ENCODE measurements at places on chromosomes 7 and 10. TPM values are rescaled to one million over a fixed set of nuclear protein-coding genes. Genes with fewer than 3 reads are reported as not detected.

The ZNF316 gene
- total RNA-seq = 21.6 TPM

The PLOD3 gene
- total RNA-seq = 25.4 TPM

The FAM221A gene
- 1.9 TPM for total RNA-seq

The PILRA gene
- 2.1 TPM for total RNA-seq

DNA sequence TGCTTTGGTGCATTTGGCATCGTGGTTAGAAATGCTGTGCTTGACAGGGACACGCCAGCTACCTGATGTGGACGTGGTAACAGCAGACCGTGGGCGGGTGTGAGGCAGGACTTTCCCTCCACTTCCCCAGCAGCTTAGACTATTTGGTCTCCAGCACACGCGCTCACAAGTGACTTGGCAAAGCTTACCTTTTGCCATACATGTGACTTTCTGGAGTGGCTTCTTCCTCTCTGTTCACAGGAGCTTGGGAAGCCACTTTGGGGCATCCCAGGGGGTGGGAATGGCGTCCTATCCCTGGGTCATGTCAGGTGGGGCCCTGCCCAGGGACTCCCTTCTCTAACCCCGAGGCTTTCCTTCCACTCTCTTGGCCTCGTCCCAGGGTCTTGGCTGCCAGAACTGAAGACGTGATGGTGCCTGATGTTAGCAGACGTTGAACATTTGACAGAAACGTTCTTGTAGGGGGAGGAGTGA, 228.7 kb upstream of the KLF6 start:
- DNase-seq = no peak

DNA sequence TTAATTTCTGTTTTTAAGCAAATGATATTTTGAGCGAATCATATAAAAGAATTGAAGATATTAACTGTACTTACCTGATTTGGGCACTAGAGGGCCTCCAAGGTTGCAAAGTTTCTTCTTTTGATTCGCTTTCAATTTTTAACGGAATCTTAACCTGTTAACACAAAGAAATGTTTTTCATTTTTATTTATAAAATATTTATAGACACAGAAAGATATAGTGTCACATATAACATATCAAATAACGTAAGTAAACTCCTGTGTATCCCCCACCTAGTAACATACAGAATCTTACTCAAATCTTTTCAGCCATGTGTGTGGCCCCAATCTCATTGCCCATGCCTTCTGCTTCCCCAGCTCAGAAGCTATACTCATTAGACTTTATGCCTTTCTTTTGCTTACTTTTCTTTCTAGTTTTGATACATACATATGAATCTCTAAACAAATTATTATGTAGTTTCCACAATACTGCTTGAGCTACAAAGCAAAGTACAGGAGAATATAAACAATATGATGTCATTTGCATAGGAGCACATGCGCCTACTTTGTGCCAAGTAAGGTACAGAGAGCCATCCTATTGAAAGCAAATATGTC, 49.5 kb upstream of the ZPBP start:
- DNase-seq = no peak

DNA sequence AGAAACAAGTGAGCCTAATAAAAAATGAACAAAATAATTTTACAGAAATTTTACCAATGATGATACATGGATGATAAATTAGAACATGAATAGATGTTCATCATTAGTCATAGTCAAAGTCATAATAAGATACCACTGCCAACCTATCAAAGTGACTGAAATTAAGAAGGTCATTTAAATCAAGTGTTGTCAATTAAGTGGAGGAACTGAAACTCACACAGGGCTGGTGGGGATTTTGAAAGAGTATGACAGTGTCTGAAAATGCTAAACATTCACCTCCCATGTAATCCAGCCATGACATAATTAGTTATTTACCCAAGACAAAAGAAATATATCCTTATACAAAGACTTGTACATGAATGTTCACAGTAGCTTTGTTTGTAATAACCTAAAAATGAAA, 57.1 kb upstream of the DYNC1I1 start:
- DNase-seq = no peak

GRCh38 chr7:78702770-78703169, 750.7 kb downstream of the MAGI2 start:
- no peak for DNase-seq

DNA sequence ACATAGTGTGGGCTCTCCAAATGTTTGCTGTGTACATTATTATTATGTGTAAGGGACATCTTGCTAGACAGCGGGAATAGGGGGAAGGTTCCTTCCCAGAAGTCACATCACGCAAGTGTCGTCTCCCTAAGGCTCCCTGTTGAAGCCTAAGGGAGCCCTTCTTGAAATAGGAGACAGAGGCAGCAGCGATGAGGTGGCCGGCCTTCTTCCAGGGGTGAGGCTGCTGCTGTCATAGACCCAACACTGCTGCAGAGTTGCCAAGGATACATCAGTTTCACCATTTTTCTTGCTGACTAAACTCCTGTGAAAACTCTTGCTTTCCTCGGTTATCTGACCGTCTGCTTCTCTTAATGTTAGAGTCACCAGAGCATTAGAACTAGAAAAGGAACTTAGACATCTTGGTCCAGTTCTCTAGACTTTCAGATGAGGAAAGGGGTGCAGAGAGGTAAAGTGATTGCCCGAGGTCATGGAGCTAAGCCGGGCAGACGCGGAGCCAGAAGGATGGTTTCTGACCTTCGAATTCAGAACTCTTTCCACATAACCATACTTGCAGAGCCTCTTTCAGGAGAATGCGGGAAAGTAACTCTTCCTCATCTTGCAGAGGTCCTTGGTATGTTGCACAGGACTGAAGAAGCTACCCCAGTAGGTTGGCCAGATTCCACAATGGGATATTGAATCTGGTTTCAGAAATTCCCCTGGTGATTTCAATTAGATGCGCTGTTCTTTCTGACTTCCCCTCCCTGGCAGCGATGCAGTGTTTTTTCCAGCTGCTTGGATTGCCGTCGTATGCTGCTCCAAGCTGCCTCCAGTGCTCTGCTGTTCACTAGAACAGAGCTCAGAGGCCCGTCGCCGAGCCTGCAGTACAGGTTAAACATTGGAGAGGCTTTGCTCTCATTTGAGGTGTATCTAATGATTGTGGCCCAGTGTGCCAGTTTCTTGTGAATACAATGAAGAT, 217.1 kb downstream of the CAMK1D start:
- peak; percentile 64 for DNase-seq
